ENCODE measurements at places on chromosomes 3 and 15. TPM values are rescaled to one million over a fixed set of nuclear protein-coding genes. Genes with fewer than 3 reads are reported as not detected.

DNA sequence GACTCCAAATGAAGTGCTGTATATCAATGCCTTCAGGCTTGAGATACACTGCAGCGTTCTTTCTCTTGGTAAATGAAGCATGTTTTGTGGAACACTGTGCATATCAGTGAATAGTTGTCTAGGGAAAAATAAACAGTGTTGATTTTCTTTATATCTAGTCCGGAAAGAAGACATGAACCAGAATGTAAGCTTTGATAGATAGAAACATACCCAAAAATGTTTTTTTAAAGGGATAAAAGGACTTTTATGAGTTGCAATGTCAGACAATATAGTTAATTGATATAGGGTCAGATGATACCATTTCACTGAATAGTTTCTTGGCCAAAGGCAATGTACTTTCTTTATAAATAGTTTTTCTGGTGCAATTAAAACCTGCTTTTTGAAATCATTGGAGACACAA lies 1037.8 kb downstream of the OTOL1 start:
- no peak for DNase-seq

- DNase-seq, result no peak
Measured at GRCh38 chr3:166274351-166275023, 437.3 kb upstream of the BCHE start.

DNA sequence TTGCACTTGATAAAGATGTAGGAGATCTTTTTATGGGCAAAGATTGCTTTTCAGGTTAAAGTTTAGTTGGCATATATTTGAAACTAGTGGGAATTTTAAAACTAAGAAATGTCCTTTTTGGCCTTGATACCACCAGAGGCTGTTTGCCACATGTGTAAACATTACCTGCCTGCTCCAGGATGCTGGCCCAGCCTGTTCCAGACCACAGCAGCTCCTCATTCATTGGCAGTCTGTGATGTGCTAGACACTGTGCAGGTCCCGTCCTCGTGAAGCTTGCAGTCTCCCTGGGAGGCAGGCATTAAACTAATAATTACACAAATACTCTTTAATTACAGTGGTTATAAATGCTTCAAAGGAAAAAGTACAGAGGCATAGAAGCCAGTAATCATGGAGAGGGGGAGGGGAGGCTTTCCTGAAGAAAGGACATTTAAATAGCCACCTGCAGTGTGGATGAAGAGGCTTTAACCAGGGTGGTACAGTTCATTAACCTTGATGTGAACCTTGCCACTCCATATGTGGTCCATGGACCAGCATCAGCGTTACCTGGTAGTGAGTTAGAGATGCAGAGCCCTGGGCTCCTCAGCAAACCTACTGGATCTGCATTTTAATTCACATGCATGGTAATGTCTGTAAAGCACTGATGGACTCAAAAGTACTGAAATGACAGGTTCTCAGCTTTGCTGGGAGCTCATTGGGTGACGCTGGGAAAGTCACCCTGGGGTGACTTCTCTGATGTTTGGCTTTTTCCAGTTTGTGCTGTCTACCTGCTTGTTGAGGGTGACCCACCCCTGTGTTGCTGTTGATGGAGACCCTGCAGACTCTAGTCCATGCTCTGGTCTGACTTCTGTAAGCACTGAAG lies 5.3 kb downstream of the ZNF710 start:
- no peak for DNase-seq

The SLC12A8 gene
- not detected for polyA plus RNA-seq

The CLDN11 gene
- not detected for polyA plus RNA-seq

The SCN5A gene
- not detected for polyA plus RNA-seq

The WDR82 gene
- 24.0 TPM for polyA plus RNA-seq

The CYFIP1 gene
- polyA plus RNA-seq, result 0.56 TPM

The NXPE3 gene
- 30.2 TPM for polyA plus RNA-seq

The HAPLN3 gene
- polyA plus RNA-seq, result 3.8 TPM

The IL12A gene
- polyA plus RNA-seq, result not detected

The CSPG4 gene
- 0.07 TPM for polyA plus RNA-seq
